ENCODE measurements at places on chromosomes 2 and 18.
A peak's percentile ranks its signal among the peaks of the same experiment; 100 is the strongest.

GRCh38 chr18:61735564-61736102 is 157.2 kb downstream of the RNF152 start:
- DNase-seq: no peak

DNA sequence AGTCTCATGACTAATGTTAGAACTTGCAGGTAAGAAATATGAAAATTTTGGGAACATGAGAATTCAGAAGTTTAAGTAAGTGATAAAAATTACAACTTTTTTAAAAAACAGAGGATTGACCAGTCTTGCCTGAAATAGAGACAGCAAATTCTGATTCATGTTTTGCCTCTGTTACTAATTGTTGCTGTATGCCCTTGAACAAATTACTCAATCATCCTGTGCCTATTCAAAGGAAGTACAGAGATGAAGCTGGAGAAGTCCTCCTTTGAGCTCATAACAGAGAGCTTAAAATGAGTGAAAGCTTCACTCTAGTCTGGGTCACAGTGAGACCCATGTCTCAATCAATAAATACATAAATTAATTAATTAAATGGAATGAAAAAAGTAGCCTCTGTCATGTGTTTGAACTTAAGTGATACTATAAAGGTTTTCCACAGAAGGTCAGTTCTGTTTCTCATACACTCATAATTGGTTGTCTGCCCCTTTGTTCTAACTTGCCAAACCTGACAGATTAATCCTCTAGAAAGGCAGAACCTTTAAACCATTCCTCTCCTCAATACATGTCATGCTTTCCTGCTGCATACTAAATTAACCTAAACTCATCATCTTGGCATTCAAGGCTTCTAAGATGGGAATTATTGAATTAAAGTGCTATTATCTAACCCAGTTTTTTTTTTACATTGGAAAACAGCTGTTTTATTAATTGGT is 374.6 kb upstream of the LRATD1 start:
- DNase-seq: no peak

- no peak for DNase-seq
Observed at GRCh38 chr18:34771958-34772357, 61.9 kb downstream of the DTNA start.

GRCh38 chr2:152635635-152636298 is 81.5 kb downstream of the PRPF40A start:
- DNase-seq: peak; percentile 46

GRCh38 chr18:36419188-36419899 is 121.8 kb downstream of the FHOD3 start:
- no peak for DNase-seq

GRCh38 chr2:27324720-27325119 is 1.8 kb upstream of the MPV17 start:
- no peak for DNase-seq

DNA sequence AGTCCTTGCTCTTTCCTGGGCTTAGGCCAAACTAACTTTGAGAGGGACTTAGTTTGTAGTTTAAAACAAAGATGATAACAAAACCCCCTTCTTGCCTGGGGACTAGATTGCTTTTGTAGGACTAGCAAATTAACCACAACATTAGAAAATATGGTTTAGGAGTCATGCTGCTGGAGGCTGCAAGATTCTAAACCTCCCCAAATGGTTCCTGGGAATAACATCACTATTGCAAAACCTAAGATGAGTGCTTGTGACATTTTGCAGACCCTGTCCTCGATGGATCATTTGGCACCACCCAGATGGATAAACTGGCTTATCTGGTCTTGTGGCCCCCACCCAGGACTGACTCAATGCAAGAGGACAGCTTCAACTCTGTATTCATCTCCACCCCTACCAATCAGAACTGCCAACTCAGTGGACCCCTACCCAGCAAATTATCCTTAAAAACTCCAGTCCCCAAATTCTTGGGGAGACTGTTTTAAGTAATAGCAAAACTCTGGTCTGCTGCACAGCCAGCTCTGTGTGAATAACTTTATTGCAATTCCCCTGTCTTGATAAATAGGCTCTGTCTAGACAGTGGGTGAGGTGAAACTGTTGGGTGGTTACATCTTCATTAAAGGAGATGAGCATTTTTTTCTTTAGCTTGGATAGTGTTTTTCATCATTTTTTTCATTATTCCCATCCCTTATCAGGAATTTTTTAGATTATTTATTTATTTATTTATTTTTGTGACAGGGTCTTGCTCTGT is 58.9 kb downstream of the SPTBN1 start:
- no peak for DNase-seq

DNA sequence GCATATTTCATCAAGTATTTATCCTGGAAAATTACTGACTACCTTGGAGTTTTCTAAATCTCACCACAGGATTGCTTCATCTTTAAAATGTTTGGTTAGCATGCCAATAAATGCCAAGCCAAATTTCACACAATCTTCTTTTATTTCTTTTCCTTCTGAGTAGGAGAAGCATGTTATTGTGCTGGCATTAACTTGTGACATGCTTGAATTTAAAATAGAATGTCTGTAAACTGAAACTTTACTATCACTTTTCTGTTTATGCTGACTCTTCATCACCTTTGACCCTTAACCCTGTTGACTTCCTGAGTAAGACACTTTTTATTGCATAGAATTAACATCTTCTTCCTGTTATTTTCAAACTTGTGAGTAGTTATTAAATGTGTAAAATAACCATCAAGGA is 56.2 kb upstream of the LRRTM4 start:
- DNase-seq: no peak

DNA sequence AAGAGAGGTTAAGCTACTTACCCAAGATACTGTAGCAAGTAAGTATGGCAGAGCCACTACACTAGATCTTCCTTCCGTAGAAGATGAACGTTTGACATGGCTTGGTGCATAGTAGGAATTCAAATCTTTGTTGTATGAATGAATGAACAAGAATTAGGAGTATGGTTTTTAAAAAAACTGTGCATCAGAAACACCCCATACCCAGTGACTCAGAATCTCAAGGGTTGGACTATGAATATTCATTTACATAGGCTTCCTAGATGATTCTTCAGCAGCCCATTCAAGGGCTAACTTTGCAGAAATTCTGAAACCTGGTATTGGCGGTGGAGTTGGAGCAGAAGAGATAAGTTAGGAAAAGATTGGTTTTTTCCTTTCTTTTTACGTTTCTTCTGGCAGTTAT is 5.4 kb downstream of the ACTR3 start:
- DNase-seq: no peak

DNA sequence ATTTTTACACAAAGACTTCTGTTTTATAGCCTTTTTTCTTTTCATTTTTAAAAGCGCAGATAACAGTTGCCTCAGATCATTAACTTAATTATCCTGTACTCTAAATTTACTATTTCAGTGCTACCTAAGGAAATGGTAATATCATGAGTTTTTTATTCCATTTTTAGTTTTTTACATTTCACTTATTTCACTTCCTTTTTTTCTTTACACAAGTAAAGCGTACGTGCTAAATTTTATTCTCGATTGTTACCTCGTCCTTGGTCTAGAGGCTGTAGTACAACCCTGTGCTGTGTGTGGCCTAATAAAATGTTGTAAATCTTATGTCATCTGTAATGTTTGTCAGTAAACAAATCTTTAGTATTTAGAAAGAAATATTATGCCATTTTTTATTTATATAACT is 49.2 kb downstream of the CRIM1 start:
- DNase-seq: no peak

GRCh38 chr2:71685941-71686611 is 232.7 kb downstream of the DYSF start:
- DNase-seq: no peak

DNA sequence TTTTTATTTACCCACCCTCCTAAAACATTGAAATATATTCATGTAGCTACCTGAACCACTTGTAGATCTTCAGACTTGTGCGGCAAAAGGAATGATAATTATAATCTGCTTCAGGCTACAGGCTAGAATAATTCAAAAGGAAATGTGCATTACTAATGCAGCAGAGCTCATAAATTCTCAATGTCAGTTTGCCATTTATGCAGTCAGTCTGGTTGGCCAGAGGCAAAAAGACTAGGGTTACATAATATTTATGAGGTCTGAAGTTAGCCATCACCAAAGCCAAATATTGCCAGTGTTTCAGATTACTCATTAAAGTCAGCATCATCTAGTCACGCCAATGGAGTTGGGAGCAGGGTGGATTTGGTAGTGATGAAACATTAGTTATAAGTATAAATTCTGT is 38.9 kb downstream of the METAP1D start:
- no peak for DNase-seq

DNA sequence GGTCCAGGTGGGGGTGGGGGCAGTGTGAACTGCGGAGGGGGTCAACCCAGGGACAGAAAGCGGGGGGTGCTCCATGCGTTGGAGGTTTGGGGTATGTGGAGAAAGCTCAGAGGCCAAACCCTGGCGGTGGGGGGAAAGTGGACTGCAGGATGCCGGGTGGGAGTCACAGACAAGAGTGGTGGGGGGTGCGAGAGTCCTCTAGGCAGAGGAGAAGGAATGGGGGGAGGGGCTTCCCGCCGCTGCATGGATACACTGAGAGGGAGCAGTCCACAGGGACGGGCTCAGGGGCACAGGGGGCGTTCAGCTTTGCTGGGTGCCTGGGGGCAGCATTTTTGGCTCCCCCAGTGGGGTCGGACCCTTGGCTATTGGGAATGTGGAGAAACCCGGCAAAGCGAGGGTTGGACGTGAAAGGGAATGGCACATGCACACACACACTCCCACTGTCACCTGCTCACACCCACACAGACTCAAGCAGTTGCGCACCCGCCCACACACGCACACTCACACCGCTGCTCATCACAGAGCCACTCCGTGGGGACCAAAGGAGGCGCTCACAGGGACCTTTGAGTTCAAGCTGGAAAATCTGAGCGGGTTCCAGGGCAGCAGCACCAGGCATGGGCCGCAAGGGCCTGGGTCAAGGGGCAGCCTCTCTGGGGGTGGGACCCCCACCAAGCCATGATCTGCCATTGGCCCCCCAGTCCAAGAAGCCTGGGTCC is 7.7 kb downstream of the GBX2 start:
- no peak for DNase-seq

GRCh38 chr2:167489325-167489724 is 601.0 kb downstream of the XIRP2 start:
- DNase-seq: no peak

GRCh38 chr18:3603421-3604234 is 153.7 kb downstream of the TGIF1 start:
- no peak for DNase-seq

DNA sequence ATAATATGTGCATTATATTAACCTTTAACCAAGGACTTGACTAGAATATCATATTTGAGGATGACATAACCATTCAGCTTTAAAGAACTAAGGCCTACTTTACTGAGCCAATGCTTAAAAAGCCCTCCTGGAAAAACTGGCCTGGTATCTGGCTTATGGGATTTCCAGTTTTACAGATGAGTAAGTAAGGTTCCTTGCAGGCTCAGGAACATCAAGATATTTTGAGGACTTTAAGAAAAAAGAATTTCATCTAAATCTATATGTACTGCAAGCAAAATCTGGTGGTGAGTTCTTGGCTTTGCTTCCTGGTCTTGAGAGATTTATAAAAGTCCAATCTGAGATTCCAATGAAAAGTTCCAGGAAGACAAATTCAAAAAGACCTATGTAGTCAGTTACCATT is 417.0 kb upstream of the NRXN1 start:
- no peak for DNase-seq

DNA sequence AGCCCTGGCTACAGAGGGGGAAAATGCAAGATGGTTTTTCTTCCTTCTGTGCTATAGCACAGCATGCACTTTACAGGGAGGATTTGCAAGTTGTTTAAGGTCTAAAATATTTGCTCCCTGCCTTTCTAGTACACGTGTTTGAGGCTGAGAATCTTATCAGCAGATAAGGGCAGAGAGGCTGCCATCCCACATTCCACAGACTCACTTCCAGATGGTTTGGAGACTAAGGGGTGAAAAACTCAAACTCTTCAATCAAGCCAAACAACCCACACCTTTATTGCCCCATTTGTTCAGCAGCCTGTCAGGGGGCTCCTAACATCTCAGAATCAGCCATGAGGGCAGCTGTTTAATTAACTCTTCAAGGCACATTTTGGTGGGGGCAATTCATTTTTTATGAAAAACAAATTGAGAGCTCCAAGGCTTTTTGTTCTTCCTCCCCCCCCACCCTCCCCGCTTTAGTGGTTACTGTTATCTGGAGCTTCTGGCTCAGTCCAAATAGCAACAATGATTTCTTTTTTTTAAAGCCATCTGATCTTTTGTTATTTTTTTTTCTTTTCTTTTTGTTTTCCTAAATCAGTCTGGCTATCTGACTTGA is 242.6 kb upstream of the NT5C1B start:
- DNase-seq: no peak

DNA sequence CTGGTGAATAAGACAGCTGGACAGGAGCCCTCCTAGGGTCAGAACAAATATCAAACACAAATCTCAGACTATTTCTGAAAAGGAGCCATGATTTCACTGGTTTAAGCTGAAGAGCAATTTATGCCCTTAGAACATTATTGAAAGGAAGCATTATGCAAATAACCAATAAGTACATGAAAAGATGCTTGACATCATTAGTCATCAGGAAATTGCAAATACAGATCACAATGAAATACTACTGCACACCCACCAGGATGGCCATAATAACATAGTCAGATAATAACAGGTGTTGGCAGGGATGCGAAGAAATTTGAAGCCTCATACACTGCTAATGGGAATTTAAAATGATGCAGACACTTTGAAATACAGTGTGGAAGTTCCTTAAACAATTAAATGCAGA is 176.4 kb upstream of the RAB6C start:
- no peak for DNase-seq

DNA sequence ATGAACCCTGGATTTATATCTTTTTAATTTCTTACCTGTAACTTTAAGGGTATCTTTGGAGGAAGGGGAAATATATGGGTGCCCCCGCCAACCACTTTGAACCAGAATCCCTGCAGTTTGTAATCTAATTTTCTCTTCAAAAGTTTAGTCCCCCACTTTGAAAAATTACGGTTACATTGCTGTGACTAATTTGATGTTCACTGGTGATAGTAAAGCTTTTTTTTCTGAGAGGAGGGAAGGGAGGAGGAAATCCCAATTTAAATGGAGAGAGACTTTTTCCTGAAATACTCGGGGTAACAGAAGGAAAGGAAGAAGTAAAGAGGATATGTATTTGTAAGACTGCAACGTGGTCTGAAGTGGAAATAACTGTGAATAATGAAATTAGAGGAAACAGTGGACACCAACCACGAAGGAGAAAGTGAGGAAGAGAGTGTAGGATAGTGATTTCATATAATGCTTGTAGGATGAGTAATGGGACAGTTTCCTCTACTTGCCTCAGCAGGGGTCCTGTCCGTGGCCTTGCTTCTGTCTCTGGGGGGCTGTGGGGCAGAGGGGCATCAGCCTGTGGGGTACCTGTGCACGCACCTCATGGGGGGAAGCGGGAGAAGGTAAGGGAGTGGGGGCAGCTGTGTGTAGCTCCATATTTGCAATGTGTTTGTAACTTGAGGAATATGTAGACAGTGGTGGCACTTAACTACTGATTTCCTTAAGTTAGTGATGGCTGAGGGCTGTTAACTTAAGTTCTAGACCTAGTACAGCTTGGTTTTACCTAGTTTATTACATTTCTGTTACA is 161.1 kb downstream of the LTBP1 start:
- DNase-seq: no peak
